ENCODE measurements at places on chromosomes 3 and 15.

- DNase-seq: no peak
These were observed 203.6 kb upstream of the NR2F2 start for GRCh38 chr15:96126859-96127258.

DNA sequence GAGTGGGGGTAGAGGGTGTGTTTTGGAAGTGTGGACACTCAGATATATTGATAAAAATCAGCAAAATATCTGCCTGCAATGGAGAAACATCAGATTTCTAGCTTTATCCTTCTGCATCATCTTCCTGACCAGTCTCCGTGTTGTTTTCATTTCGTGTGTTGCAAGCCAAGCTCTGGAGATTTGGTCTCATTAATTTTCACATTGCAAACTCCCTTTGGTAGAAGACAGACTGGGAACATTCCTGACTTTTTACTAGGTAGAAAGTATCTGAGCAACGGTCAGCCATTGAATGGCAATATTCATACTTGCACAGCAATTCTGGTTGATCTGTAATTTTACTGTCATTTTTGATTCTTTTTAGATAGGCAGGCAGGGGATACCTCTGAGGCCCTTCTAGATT, 30.4 kb downstream of the FSTL1 start:
- DNase-seq: no peak

- DNase-seq: no peak
These were observed 207.1 kb downstream of the LRRN1 start for GRCh38 chr3:4006288-4006687.

DNA sequence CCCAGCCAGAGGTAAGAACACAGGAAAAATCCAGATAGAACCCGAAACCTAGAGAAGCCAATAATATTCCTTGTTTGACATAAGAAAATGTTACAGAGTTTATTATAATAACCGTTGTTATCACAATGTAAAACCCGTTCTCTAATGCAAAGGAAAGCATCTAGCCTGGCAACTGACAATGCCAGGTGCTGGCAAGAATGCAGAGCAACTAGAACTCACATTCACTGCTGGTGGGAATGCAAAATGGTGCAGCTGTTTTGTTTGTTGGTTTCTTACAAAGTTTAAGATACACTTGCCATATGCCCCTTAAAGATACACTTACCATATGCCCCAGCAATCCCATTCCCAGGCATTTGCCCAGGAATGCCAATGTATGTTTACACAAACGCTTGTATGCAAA, 23.4 kb downstream of the VPS39 start:
- DNase-seq: no peak

GRCh38 chr3:66800941-66801545, 197.1 kb upstream of the KBTBD8 start:
- DNase-seq: no peak

- no peak for DNase-seq
These were observed 78.5 kb downstream of the RAD18 start for GRCh38 chr3:8884630-8885290.

DNA sequence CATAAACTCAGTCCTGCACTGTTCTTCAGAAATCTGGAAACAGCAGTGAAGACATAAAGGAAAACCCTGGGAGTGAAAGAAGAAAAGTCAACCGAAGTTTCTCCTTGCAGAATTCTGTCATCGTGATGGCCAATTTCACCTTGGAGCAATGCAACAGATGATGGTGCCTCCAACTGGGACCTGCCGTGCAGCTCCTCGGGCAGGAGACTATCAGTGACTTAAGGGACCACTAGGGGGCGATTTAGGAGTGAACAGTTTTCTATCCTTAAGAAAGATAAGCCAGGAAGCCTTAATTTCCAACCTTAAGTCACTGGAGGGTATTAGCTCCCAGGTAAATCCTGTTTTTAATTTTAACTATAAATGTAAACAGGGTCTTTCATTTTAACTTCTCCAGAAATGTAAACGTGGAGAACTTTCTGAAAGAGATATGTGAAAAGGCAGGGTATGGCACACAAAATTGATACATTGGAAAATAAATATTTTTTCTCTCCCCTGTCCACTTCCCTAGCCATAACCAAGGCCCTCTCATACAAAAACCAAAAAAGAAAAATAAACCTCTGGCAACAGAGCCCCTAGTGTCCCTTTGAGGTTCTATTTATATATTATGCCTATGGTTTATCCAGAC, 116.3 kb downstream of the PDZRN3 start:
- no peak for DNase-seq

DNA sequence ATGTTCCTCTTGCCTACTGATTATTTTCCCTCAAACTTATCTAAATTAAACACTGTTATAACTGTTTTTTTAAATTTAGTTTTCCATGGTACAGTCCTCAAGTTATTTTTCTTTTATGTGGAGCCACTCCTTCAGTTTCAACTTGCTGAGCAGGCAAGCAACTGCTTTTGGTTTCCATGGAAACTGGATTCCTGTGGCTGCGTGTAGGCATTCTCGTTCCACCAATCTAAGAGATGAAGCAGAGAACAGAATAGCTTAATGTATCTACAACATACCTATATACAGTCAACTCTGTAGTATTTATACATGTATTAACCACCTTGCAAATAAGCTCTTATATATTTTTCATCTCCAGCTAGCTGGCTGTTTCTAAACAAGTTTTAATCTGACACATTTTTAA, 25.8 kb upstream of the ANXA2 start:
- DNase-seq: no peak

- DNase-seq: no peak
These were observed 191.5 kb downstream of the TP63 start for GRCh38 chr3:189822726-189823125.

DNA sequence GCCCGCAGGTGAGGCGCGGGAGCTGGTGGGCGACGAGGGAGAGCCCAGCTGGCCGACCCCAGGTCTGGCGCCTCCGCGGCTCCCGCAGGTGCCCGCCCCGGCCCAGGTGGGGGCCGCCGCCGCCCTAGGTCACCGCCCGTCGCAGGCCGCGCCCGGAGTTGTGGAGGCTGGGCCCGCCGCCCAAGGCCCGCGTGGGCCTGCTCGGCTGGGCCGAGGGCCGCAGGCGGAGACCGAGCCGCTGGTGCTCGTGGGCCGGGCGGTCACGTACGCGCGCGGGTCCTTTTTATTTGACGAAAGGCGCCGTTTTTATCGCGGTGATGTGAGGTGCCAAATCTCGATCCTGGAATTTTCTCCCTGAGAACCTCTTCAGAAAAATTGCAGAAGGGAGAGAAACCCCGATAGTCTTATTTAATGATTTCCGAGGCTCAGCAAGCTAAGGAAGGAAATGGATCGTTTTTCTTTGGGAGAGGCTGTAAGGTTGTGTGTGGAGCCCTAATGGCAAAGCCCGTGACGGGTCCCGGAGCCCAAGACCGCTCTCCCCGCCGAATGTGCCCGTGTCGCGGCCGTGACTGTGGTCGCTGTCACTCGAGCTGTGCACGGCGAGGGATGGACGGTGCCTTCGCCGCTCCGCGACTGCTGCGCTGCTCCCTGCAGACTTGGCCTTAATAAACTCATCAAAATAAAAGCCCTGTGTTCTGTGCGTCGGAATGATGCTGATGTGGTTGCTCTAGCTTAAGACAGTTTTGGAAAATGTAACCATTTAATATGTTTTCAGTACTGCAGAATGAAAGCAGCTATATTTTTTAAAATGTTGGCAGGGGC, 612 bp downstream of the APPL1 start:
- peak; percentile 31 for DNase-seq

DNA sequence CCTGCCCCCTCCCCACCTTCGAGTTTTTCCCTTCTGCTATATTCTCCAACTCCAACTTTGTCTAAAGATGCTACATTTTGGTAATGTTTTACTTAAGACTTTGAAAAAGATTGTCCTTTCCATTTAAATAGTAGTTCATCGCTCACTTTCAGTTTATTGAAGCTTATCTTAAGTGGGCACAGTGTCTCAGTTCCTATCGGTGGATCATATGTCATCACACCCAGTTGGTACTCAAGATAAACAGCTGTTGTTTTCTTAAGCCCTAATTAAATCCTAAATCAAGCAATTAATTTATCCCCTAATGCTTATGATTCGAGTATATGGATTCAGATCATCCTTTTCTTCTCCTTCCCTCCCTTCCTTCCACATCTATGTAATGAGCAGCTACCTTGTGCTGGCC, 210.7 kb downstream of the TLE3 start:
- DNase-seq: no peak

DNA sequence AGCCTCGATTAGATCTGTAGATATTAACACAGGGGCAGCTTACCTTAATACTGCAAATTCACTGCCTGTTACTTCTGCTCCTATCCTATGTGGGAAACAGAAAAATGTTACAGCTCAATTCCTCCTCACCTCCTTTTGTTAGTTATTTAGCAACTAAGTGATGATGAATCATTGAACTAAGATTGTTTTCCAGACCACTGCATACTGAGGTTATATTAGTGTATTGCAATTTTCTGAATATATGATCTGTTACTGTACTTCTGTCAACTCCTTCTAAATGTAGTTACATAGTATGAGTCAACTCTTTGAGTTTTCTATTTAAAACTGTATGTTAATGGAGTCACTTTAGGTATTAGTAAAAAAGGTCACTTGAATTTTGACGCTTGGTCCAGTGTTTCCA, 331.5 kb upstream of the SLCO3A1 start:
- DNase-seq: no peak

- DNase-seq: peak; percentile 7
These were observed at the start of gene TRH for GRCh38 chr3:129974564-129974832. TSS of gene TRH (plus strand) at chr3:129974720. CDS start at chr3:129975817, 1,097 bp downstream.

DNA sequence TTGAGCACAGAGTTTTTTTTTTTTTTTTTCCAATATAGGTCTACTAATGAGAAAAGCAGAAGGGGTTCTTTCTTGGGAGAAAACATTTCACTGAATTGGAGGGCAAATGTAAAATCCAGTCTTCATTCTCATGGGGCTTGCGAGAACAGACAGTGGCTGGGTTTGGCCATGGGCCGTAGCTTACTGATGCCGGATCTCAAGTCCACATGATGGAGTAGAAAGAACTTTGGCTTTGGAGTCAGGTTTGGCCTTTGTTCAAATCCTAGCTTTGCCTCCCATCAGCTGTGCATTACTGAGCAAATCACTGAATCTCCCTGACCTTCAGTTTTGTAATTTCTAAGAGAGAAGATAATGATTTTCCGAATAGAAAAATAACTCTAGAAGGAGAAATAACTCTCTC, 59.7 kb downstream of the LMCD1 start:
- DNase-seq: no peak

DNA sequence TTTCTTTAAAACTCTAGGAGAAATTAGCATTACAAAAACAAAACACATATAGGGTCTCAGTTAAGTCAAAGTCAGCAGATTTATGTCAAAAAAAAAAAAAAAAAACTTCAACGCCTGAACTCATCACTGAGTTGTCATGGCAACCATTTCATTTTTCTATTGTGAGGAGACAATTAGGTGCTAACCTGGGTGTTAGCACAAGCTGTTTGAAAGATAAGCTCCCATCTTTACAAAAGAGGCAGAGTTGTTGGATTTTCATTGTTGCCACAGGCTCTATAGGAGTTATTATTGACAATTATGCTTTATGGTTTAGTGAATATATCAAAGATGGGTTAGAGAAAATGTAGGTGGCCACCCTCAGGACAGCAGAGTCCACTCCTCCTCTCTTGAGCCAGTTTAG, 806.9 kb downstream of the GRM7 start:
- DNase-seq: no peak

DNA sequence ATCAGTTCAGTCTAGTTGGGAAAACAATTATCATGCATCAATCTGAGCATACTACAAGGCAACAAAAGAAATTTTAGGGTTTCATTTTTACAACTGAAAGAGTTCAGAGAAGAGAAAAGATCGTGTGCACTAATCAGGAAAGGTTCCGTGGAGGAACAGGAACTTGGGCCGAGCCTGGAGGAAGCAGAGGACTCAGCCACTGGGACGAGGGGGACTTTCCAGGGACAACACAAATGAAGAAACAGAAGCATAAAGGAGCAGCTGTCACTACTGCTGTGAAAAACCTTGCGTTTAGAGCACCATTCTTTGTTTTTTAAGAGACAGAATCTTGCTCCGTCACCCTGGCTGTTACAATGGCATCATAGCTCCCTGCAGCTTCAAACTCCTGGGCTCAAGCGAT, 60.5 kb downstream of the MYO1E start:
- DNase-seq: no peak

DNA sequence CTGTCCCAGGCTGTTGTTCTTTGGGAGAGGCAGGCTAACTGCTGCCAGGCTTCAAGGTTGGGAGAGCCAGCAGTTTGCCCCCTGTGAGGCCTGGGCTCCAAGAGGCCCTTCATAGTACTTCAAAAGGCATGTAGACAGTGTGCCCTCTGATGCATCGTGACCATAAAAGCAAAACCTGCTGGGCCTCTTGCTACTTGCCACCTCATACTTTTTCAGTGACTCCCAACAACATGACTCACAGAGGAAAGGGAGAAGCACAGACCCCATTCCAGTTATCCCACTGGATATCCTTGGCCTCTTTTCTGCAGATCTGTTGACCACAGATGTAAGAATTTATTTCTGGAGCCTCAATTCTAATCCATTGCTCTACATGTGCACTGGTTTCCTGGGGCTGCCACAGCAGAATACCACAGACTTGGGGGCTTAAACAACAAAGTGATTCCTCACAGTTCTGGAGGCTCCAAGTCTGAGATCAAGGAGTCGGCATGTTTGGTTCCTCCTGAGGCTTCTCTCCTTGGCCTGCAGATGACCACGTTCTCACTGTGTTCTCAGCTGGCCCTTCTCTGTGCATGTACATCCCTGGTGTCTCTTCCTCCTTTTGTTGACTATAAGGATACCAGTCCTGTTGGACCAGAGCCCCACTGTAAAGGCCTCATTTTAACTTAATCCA, 8.9 kb upstream of the NSMCE3 start:
- no peak for DNase-seq

DNA sequence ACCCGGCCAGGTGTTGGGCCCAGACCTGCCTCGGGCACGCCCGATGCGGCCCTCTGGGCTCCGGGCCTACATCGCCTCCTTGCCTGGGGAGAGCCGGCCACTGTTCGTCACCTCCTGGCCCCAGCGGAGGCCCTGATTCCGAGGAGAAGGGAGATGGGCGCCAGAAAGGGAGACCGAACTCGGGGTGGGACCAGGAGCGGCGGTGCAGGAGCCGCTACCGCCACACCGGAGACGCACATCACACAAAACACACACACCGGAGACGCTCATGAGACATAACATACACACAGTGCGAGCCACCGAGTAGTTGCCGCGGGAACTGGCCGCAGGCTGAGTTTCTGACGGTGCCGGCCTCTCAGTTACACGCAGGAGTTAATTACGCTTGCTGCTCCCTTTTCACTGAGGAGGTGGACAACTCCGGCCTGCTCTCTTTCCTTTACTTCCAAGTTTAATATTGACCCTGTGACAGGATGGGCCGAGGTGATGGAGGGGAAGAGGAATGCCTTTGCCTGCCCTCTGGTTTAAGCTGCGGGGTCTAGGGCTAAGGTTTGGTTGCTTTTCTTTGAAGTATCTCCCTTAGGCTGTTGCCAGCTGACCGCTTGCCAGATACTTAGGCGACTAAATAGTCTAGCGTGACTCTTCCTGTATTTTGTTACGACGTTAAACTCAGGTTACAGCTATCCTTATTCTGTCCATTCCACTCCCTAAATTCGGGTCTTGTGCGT, 570 bp downstream of the PCNP start:
- DNase-seq: peak; percentile 39

- no peak for DNase-seq
These were observed 114.2 kb downstream of the PGPEP1L start for GRCh38 chr15:98893401-98893800.

Data from stimulated activated naive CD4-positive, alpha-beta T cell (primary cell).